NCI-H1417 treated with DMSO at 0.1 percent for 48 hours (cell line): ENCODE measurements at places on chromosomes 4 and X.

DNA sequence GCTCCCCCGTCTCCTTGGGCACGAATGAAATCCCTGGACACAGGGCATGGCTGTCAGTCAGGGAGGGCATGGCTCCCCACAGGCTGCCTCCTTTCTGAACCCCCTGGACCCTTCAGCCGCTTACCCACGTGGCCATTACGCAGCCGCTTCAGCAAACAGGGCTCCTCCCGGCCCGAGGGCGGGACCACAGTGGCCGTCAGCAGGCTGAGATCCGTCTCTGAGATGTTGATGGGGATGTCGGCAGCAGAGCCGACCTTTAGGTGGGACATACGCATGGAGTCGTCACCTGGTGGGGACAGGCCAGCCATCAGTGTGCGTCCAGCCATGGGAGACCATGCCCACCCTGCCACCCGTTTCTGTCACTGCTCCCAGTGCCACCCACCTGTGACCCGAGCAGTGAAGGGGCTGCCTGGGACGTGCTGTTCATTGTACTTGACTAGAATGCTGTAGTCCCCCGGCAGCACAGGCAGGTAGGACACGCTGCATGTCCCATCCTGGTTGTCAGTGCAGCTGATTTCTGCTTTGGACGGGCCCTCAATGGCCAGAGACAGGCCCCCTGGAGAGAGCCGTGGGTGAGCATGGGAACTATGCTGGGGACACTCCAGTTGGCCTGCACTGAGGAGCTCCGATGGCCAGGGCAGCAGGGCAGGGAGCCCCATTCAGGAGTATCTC lies 21.1 kb downstream of the FLNA start:
- no peak for DNase-seq

GRCh38 chr4:178174756-178175155 lies 732.5 kb upstream of the AGA start:
- DNase-seq = no peak

GRCh38 chr4:110487873-110488272 lies 11.9 kb downstream of the ENPEP start:
- DNase-seq = no peak

GRCh38 chrX:129787336-129788055 lies 7.7 kb downstream of the SASH3 start:
- no peak for DNase-seq

GRCh38 chr4:136113921-136114320 lies 1418.4 kb downstream of the PCDH18 start:
- no peak for DNase-seq

DNA sequence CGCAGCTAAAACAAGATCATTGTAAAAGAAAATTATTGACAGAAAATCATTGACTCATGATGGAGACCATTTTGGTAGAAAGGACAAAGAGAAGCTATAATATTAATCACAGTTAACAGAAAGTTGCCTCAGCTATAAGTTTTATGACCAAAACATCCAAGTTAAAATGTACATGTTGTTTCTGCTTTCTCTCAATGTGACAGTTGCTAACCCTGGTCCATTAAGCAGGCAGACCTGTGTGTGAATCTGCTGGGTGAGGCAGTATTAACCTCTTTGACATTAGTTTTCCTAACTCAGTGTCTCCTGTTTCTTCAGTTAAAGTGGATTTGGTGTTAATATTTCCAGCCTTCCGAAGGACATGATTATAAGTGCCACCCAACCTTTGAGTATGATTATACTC lies 94.8 kb upstream of the DCLK2 start:
- no peak for DNase-seq

DNA sequence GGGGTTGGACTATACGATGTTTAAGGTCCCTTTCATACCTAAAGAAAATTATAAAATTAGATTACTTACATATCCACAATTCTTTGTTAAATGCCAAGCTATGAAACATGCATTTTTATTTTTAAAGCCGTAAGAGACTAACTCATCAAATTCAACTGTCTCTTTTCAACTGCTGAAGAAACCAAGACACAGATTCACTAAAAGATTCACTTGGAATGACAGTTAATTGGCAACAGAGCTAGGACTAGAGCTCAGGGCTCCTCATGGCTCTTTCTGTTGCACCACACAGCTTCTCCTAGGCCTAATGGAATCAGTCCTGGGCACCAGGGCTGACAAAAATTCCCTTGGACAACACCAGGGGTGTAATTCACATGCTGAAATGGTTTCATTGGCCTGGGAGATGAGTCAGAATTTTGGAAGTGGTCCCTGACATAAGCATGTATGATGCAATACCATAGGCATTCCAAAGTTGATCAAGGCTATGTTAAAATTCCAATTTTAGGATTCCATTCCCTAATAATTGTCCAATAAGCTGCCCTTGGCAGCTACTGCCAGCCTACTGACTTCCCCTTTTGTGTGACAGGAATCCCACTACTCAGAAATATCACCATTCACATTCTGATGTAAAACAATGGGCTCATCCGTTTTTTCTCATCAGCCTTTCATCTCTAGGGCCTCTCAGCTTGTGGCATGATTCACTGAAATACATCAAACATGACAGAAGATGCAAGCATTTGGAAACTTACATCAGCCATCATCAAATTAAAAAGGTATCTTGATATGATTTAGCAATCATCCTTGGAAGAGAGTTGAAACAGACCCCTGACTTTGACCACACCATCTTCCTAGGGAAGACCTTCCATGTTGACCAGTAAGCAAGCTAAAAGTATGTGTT lies 54.2 kb downstream of the PLAC1 start:
- no peak for DNase-seq

DNA sequence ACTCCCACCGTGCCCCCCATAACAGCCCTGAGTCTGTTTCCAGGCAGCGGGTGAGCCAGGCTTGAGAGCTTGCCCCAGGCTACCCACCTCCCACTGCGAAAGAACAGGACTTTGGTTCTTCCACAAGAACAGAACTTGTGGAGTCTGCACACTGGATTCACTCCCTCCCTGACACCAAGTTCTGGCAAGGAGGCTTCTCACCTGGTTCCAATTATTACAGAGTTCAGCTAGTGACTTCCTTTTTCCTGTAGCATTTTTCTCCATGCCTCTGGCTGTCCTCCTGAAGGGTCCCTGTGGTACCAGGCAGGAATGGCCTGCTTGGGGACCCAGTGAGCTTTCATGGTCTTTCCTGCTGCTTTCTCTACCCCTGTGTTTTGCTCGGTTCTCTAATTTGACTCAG lies 208.6 kb upstream of the SFRP2 start:
- DNase-seq = no peak

DNA sequence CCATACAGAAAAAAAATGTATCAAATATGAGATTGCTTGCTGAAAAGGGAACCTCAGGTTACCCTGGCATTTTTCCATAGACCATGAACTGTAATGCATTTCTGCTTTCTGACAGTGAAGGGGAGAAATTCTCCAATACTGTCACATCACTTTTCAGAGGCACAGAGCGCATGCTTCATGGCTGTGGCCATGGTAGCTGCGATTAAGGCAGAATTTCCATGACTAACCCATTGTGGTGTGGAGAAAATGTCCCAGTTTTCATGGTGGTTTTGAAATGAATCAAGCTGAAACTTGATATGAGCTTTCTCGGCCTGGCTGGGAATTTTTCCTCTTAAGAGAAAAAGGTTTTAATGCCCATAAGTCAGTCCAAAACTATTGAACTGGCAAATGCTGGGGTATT lies 39.5 kb upstream of the MAP3K15 start:
- no peak for DNase-seq

GRCh38 chr4:150139297-150139865 lies 61.1 kb downstream of the DCLK2 start:
- DNase-seq = no peak

DNA sequence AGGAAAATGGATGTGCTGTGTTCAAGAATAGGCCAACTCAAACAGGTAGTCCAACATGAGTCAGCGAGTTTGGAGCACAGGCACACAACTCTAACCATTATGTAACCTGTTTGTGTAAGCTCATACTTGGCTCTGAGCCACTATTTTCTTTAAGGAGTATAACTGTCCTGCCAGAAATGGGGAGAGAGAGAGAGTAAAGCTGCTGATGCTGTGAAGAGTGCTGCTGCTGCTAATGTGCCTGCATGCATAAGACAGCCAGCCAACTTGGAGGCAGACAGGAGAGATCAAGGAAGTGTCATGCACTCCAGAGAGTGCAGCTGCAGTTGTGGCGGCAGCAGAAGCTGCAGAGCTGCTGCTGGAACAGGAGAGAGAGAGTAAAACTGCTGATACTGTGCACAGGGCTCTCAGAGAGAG lies 11.7 kb upstream of the STATH start:
- DNase-seq = no peak

GRCh38 chrX:134732676-134733075 lies 74.4 kb upstream of the PLAC1 start:
- no peak for DNase-seq

DNA sequence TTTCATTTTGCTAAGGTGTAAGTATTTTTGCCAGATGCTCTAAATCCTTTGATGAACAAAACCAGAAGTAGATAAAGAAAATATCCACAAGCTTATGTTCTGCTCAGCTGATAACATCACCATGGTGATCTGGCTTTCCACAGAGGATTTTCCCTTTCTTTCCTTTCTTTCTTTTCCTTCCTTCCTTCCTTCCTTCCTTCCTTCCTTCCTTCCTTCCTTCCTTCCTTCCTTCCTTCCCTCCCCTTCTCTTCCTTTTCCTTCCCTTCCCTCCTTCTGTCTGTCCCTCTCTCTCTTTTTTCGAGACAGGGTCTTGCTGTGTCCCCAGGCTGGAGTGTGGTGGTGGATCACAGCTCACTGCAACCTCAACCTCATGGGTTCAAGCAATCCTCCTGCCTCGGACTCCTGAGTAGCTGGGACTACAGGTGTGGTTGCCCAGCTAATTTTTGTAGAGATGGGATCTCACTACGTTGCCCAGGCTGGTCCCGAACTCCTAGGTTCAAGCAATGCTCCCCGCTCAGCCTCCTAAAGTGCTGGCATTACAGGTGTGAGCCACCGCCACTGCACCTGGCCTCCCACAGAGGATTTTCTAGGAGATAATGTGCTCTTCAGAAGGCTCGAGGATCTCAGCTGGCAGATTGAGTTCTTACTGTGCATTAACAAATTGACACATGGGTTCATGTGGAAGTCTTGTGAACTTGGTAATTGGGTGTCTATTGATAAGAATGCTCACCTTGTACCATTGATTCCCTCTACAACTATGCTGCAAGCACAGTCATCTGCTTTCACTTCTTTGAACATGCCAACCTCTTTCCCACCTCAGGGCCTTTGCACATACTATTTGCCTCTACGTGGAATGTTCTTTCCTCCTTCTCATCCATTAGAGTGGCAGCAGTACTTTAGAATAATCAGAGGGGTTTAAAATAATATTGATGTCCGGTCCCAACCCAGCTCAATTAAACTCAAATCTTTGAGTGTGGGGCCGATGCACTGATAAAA lies 1.4 kb upstream of the RHOH start:
- no peak for DNase-seq

- no peak for DNase-seq
These were observed 193.7 kb downstream of the MAGEB5 start for GRCh38 chrX:26409636-26410035.

GRCh38 chr4:111943796-111944203 lies 201.5 kb upstream of the FAM241A start:
- peak; percentile 24 for DNase-seq

DNA sequence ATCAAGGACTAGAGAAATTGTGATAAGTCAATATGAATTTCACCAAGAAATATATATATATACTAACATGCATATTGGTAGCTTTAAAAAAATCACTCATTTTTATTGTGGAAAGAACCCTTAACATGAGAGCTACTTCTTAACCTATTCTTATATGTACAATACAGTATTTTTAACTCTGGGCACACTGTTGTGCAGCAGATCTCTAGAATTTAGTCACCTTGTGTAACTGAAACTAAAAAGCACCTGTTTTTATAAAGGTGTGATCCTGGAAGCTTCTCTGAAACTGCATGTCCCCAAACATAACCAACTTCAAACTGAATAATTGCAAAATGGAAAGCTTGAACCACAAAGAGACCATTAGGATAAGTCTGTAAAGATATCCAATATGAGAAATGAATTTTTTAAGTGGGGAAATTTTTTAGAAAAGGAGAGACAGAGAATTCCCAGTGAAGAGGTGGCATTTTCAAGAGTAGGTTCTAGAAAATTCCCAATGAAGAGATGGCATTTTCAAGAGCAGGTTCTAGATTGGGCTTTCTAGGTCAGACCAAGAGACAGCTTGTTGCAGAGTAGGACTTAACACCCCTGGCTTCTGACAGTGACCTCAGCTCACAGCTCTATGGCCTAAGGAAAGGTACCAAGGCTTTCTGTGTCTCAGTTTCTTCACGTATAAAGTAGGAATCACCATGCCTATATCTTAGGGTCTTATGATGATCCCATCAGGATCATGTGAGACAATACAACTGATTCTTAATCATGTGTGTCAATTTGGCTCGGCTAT lies 22.0 kb upstream of the PPARGC1A start:
- DNase-seq = no peak

DNA sequence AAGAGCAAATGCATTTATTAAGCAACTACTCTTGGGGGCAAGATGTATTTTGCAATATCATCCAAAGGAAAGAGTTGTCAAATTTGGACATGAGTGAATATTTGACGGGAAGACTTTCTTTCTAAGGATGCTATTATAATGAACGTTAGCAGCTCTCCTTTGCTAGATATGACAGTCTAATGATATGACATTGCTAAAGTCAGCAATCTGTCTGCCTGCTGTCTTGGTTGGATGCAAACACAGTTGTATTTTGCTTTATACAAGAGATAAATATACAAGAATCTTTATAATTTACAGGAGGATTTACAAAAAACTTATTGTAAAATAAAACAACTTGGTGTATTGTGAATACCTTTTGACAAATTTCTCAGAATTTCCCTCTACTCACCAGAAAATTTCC lies 37.5 kb downstream of the MAGEC1 start:
- no peak for DNase-seq

- no peak for DNase-seq
These were observed 41.6 kb upstream of the HMX1 start for GRCh38 chr4:8913121-8913857.

DNA sequence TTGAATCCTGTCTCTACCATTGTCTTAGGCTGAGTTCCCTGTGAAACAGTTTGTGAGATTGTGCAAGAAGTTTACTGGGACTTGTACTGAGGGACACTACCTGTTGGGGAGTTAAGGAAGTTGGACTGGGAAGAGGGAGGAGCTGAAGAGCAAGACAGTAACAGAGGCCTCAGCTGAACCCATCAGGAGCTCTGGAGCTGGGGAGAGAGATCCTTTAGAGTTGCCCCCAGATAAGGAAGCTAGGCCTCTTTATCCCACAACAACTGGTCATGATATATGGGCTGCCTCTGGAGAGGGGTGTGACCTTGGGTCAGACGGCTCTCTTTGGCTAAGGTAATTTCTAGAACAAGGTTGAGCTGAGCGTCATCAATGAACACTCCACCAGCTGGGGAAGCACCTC lies 137.8 kb upstream of the SLC4A4 start:
- DNase-seq = no peak
